Stimulated activated CD8-positive, alpha-beta memory T cell treated with anti-CD3 and anti-CD28 coated beads, Interleukin-15, amount 100 ng/mL, for 4 hours (primary cell): ENCODE measurements at places on chromosomes 3 and 15.

- DNase-seq: no peak
These were observed 176.2 kb upstream of the TP63 start for GRCh38 chr3:189455009-189455408.

- DNase-seq: no peak
These were observed 55.1 kb downstream of the RBMS3 start for GRCh38 chr3:29335943-29336342.

- DNase-seq: no peak
These were observed 23.7 kb downstream of the CIP2A start for GRCh38 chr3:108565506-108565905.

GRCh38 chr3:197001106-197001971, 28.3 kb downstream of the MELTF start:
- DNase-seq: no peak

- no peak for DNase-seq
These were observed 85.3 kb upstream of the MYZAP start for GRCh38 chr15:57506422-57506821.

DNA sequence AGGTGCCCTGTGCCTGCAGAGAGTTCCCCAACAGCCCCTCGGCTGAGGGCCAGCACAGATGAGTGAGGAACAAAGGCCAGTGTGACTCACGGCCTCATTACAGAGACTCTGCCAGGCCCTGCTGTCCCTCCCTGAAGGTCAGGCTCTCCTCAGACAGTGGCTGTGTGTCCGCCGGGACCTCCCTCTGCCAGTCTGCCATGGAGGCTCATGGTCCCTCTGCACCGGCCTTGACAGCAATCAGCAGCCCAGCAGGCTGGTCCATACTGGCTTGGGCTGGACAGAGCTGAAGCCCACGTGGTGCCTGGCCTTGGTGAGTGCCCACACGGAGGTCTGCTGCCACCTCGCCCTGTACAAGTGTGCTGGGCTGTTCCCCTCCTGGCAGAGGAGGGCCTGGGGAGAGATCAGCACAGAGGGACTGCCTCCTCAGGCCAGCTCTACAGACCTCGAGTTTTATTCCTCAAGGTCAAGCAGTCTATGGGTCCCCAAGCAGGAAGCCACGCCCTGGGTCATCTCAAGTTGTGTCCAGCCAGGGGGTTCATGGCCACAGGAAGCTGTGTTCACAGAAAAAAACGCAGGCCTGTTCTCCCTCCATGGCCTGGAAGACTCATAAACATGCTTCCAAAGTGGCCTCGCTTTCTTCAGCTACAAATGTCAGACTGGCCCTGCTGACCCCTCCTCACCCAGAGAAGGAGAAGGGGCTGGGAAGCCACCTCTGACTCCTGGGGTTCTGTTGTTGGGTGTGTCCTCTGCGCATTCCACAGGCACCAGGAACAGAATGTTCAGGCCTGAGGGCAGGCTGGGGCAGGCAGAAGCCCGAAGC, 27.0 kb downstream of the SLC41A3 start:
- DNase-seq: no peak

DNA sequence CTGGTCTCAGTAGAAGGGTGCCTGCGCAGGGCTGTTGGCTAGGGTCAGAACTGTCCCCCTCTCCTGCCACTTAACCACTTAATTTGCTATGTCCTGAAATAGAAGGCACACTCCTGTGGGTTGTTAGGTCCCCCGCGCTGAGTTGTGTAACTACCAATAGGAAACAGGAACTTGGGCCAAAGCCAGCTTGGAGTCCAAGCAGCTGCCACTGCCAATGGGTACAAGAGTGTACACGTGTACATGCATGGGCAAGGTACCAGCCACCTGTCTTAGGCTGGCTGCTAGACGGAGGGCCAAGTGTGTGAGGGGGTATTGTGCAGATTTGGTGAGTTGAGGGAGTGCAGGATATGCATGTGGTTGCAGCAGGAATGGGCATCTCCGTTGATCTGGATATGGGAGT, 29.7 kb upstream of the POLG start:
- DNase-seq: no peak

DNA sequence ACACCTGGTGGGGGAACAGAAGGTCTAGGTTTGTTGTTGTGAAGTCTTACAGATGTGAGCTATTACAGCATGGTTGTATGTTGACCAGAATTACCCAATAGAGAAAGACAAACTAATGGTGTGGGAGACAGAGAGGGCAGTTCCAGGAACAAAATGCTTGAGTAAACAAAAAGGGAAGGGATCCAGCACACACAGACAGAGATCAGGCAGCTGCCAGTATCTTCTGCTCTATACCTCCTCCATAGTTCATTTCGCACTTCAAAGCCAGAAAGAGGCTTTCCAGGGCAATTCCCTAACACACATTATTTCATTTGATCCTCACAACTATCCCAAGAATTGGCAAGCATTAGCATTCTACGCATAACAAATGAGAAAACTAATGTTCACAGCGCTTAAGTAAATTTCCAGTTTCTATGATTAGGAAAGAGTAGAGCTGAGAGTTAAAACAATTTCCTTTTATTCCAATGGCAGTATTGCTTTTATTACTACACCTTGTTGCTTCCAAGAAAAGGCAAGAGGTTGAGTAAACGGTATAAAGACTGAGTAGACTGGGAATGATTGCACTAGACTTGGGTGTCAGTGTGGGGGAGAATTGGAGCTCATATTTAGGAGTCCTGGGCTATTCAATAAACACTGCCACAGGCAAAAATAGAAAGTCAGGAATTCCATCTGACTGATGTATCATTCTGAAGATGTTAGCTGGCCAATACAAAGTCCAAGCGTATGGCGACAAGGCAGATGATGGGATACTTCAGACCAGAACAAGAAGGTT, 39.7 kb upstream of the ZNF280D start:
- no peak for DNase-seq

DNA sequence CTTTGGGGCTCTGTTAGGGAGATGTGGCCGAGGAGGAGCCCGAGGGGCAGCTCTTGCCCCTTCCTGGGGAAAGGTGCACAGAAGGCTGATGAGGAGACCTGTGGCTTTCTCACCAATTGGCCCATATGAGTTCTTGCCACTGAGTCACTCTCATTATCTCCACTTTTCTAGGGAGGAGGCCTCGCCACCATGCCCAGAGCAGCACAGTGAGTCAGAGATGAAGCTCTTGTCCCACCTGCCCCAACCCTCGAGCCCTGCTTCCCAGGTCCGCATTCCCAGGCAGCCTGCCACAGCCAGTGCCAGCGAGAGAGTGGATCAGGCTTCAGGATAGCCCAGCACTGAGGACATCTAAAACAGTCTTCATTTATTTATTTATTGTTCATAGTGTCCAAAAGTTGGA, 53.5 kb downstream of the AMOTL2 start:
- DNase-seq: no peak

DNA sequence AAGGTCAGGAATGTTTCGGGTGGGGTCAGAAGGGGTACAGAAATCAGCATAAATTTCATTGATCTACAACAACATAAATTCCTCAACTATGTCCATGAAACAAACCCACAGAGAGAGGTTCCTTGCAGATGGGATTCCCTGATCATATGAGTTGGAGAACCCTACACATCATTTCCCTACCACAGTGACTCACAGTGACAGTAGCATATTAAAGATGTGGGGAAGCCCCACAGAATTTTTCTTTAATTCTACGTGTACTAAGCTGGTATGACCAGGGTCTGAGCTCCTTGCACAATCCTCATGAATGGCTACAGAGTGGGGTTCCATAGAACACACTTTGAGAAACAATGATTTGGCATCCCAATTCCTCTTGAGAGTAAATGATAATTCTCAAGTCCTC, 116.9 kb upstream of the RAD18 start:
- no peak for DNase-seq

- no peak for DNase-seq
These were observed 201.8 kb upstream of the KCNH8 start for GRCh38 chr3:18946524-18946923.

DNA sequence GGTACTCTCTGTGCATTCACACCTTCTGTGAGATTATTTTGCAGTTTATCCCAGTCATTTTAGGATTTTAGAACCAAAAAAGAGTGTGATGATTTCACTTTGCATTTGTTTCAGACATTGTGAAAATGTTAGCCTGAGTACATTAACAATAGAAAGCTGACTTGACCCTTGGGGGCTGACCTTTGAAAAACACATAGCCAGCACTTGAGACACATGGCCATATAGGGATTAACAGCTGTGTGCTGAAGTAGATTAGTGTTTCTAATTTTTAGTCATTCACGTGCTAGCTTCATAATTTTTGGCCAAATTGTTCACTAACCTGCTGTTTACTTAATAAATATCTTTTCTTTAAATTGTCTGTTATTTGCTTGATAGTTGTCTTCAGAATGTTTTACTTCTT, 3.5 kb downstream of the FEM1B start:
- no peak for DNase-seq

DNA sequence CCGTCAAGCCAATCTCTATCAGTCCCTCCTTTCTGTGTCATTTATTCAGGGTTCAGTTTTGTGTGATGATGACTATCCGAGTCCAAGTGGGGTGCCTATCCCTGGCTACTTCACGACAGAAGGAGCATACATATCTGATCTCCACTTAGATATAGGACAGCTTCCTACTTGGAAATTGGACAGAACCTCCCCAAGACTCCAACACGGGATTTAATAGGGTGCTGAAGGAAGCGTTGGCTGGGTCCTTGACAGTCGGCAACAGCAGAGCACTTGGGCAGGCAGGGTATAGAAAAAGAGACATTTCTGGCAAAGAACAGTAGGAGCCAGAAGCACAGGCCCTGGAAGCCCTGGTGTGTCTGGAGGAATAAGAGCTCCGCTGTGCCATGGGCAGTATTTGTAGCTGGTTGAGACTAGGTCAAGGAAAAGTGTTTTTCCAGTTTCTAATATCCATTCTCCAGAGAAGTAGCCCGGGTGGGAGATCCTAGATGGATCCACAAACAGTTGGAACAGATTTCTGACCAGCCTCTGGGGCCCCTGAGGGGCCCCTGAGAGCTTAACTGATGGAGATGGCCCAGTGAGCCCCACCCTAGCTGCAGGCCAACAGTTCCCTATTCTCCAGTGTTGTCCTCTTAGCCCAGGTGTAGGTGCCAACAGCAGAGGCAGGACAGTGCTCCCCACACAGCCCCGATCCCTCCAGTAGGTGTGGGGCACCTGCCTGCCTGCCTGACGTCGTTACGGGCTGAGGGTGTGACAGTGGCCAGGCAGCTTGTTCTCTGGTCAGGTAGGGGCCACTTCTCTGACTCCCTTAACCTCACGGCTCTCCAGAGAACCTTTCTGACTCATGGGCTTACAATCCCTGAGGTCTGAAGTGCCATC, 130.8 kb downstream of the CHCHD6 start:
- no peak for DNase-seq

GRCh38 chr3:47204875-47205274, 41.0 kb upstream of the SETD2 start:
- DNase-seq: no peak

DNA sequence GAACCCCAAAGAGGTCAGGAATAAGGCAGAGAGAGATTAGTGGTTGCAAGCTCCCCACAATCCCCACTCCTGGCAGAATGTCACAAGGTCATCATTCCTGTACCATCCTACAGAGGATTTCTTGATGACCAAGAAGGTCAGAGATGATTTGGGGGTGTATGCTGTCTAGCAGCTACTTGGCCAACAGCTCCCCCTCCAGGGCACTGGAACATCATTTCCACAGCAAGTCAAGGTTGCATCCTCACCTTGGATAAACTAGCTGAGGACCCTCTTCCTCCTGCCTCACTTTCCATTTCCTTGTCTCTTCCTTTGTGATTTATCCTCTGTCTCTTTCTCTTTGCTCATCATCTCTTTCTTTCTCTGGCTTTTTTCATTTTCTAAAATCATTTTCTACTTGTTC, 106.3 kb downstream of the PROS1 start:
- DNase-seq: no peak

GRCh38 chr3:98525494-98525893, 2.8 kb upstream of the CLDND1 start:
- DNase-seq: no peak

DNA sequence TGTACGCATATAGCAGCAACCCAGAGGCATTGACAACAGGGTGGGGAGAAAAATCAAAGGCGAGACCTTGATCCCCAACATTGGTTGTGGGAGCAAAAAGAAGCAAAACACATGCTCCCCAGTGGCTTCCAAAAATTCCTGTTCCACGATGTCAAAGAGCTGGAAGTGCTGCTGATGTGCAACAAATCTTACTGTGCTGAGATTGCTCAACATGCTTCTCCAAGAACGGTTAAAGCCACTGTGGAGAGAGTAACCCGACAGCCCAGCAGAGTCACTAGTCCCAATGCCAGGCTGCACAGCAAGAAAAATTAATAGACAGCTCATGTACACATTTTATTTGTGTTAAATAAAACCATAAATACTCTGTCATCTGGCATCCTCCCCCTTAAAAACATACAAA, 179.9 kb upstream of the PFN2 start:
- no peak for DNase-seq

DNA sequence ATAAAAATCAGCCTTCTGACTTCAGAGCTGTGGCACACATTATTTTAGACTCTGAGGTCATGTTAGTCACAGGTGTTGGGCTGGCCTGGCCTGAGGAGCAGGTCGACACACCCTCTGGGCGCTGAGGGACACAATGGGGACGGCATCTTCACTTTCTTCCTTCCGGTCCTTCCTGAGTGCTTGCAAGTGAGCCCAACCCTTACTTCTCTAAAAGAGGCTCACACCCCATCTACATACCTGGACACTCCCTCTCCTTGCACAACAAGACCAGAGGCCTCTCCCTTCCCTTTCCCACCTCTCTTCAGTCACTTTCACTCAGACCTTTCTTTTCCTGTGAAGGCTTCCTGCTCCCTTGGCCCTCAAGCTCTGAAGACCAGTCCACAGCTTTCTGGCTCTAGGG, 85.4 kb downstream of the XXYLT1 start:
- DNase-seq: no peak

- no peak for DNase-seq
These were observed 138.3 kb upstream of the ABHD17C start for GRCh38 chr15:80556694-80557367.

DNA sequence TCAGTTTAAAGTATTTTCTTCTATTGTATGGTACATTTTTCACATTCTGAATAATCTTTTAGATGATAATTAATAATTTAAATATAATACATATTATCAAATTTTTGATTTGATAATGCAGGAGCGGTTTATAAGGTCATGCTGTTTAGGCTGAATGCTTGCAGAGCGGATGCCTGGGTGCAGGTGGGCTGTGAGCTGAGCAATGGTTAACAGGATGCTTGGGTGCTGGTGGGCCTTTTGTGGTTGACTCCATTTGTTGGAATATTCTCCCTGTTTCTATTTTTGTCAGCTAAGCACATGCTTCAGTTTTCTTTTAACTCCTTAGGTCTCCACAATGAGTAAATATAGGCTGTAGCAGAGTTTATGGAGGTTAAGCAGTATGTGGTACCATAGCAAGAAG, 1549.3 kb downstream of the OTOL1 start:
- DNase-seq: no peak

GRCh38 chr3:191430103-191430502, 30.9 kb upstream of the PYDC2 start:
- DNase-seq: no peak
